ENCODE measurements at places on chromosomes 12 and 14. TPM values are rescaled to one million over a fixed set of nuclear protein-coding genes. Genes with fewer than 3 reads are reported as not detected.

The GEMIN2 gene
- total RNA-seq = 41.0 TPM

The TEX22 gene
- total RNA-seq = 0.15 TPM

The MAP1LC3B2 gene
- total RNA-seq = 0.32 TPM

The EIF2S3B gene
- total RNA-seq = 1.5 TPM

The CARMIL3 gene
- not detected for total RNA-seq
